ENCODE measurements at places on chromosomes 16 and 17.

DNA sequence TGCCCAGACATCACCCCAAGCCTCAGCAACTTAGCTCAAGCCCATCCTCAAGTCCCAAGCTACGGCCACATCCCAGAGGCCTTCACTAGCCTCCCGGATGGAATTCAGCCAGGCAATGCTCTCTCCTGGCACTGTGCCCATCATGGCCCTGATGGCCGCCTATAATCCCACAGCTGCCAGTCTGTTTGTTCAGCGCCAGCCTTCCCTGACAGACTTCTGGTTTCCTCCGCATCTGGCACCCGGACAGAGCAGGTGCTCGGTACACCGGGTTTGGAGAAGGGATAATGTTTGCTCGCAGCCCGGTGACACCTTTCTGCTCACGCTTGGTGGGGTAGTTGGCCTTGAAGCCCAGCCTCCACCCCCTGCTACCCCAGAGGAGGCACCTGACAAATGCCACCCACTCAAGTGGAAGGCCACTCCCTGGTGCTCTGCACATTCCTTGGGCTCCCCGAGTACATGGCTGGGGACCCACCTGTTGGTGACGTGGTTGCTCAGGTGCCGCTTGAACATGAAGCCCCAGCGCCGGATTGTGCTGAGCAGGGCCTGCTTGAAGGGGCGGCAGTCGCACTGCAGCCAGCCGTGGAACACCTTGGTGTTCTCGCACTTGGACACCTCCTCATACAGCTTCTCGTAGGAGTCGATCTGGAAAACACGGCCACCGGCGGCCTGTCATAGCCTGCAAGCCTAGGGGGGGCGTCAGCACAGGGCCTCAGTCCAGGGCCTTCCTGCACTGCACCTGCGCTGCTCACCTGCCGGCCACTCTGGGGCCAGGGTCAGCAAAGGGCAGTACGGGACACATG, 47.1 kb downstream of the DNAH17 start:
- peak; percentile 88 for DNase-seq

GRCh38 chr16:17461951-17462729, 8.6 kb downstream of the XYLT1 start:
- no peak for DNase-seq

GRCh38 chr16:23965137-23965733, 129.5 kb downstream of the PRKCB start:
- no peak for DNase-seq

DNA sequence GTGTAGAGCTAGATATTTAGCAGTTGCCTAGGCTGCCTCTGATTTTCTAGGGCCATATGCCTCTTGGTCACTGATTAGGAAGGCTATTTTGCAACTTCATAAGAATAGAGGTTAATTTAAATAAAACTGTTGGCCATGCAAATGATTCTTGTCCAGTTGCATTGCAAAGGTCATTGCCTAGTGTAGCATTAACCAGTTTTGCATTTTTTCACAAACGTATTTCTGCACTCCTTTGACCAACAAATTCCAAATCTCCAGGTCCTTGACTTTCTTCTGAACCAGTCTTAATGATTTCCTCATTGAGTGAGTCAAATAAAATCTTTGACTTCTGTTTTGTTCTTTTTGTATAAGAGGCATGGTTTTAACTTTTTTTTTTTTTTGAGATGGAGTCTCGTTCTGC, 33.5 kb downstream of the ERCC4 start:
- no peak for DNase-seq

DNA sequence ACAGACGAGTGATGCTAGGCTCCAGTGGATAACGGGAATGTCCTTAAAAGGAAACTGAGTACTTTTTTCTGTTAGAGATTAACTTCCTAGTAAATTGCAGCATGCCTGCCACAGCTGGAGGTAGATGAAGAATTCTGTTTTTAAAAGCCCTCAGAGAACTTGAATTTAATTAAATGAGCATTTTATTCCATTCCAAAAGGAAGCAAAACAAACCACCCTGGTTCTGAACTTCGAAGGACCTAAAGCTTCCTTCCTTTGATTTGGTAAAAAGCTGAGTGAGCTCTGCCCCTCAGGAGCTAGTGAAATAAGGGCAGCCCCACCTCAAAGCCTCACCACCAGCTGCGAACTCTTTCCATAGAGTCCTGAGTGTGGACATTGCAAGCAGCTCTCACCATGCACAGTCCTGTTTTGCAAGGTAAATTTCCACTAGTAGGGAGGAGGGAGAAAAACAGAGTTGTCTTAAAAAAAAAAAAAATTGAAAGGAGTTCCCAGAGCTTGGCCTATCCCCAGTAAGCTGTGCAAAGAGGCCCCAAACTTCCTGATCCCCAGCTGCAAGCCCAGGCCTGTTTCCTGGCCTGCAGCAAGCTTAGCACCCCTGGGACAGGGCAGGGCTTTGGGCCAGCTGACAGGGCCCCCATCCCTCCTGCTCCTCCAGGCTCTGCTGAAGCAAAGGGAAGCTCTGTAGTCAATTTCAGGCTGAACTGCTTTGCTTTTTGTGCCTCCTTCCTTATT, 11.2 kb downstream of the CHD9NB start:
- peak; percentile 43 for DNase-seq

- no peak for DNase-seq
Observed at GRCh38 chr16:49312389-49312985, 30.8 kb upstream of the CBLN1 start.

DNA sequence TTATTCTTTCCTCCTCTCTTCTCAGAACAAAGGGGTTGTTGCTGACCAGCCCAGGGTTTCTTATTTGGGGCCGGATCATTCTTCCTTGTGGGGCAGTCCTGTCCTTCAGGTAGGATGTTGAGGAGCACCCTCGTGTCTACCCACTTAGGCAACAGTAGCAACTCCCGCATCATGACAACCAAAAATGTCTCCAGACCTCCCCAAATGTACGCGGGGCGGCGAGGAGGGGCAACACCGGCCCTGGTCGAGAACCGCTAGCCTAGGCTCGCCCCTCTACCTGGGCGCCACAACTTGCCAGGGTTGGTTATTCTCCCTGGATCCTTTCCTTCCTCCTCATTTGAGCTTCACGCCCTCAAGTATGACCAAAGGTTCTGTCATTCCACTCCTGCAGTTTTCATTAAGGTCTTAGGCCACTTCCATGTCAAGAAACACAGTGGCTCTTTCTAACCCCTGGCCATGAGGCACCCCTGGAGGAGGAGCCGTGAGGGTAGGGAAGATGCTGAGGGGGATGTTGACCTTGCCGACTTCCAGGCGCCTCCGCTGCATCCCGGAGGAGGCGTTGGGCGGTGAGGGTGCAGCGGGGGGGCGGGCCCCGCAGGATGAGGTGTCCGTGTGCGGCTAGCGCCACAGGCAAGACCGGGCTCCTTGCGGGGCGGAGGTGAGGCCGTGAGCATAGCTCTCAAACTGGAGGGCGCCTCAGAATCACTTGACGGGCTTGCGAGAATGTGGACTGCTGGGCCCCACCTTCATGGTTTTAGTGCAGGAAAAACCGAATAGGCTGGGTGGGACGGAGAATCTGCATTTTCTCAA, 712 bp upstream of the SPECC1 start:
- peak; percentile 45 for DNase-seq

DNA sequence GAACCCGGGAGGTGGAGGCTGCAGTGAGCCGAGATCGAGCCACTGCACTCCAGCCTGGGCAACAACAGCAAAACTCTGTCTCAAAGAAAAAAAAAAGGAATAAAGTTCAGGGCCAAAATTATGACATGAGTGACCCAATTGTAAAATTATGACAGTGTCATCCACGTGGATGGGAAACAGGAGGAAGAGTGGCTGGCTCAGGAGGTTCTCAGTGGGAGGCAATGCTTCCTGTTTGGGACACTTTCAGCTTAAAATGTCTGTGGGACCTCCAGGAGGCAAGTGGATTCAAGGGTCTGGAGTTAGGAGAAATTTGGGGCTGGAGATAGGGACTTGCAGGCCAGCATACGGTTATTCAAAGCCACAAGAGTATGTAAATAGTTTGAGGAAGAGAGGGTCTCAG, 8.0 kb upstream of the STX4 start:
- no peak for DNase-seq

- DNase-seq, result peak; percentile 100
Observed at GRCh38 chr17:44006598-44007345, 2.4 kb downstream of the NAGS start.

DNA sequence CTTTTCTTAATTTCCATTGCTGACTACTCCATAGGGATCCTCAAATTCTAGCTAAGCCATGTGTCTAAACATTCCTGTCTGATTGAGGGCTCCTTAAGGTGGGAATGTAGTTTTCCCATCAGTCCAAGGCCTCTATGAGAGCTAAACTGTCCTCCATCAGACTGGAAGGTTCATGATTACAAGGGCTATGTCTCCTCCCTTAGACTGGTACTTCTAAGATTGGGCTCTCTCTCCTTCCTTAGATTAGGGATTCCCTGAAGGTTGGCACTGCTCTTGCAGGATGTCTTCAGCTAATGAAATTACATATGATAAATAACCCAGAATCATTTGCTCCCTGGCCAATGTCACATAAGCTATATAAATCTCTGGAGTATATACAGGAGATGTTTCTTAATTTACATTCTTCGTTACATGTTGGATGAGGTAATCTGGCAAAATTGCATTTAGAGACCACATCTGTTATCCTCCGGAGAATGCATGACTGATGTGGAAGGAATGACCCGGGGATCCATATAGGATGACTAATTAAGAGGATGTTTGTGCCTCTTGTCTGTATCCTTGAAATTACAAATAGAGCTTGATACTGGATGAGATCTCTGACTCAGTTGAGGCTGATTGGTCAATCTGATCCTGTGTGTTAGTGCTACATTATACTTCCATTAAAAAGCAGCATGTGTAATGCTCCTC, 14.2 kb downstream of the B4GALNT2 start:
- no peak for DNase-seq

- DNase-seq, result no peak
Observed at GRCh38 chr17:32792207-32792606, 84.7 kb downstream of the MYO1D start.

DNA sequence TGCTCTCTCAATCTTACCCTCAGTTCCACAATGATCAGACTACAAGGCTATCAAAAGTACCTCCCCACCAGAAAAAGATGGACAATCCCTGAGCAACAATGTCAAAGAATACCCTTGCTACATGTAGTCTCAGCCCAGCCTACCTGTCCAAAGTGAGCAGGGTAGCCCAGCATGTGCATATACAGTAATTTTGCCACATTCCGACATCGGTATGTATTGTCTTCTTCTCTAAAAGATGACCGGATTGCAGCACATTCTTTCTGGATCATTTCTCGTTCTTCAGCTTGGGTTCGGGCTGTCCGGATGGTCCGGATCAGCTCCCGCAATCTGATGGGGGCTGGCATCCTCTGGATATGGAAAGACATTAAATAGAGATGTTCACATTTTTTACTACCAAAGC, 19.5 kb downstream of the AP1G1 start:
- no peak for DNase-seq

DNA sequence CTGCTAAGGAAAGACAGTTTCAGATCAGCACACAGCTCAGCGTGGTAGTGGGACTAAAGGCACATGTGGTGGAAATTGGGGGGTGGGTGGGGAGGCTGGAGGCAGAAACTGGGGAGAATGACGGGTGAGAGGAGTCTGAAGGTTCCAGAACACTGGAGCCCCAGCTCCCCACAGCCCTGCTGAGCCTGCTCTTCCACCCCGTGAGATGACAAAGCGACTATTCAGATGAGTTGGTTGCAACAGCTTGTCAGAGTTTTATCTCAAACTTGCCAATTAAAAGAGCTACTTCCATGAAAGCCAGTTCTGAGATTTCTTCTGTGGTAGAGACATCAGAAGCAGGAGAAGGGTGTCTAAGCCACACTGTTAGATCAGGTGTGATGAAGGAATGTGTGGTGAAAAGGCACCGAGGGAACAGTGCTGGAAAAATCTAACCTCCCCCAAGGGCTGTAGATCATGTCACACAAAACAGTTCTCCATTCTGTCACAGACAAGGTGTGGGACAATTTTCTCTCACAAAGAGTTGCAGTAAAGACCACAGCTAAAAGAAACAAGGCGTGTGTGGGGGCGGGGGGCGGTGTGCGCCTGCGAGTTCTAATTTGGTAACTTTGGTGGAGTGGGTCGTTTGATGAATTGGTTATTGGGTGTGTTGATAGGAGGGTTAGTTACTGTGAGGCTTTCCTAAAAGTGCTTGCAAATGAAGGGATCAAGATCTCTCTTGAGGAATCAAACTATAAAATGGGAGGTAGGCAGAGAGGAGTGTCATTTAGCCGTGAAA, 39.0 kb downstream of the CCDC182 start:
- no peak for DNase-seq

DNA sequence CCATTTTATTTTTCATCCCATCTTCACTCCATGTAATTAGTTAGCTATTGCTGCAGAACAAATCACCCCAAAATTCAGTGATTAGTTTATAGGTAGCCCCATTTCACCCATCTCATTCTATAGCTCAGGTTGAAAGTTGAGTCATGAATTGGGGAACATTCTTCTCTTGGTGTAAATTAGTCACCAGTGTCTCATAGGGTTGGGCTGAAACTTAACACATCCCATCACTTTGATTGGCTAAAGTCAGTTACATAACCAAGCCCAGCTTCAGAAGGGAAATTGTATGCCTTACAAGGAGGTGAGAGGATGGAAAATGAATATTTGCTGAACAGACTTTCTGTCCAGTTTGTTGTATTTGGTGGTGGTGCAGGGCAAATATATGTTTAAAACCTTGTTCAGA, 477.5 kb downstream of the WWOX start:
- DNase-seq, result no peak

GRCh38 chr17:80002070-80002641, 33.5 kb downstream of the TBC1D16 start:
- no peak for DNase-seq

GRCh38 chr17:47937941-47938340, 3.4 kb upstream of the PNPO start:
- DNase-seq, result no peak

- DNase-seq, result no peak
Observed at GRCh38 chr17:76447931-76448652, 4.9 kb downstream of the UBE2O start.

GRCh38 chr16:31055613-31056012, 18.4 kb downstream of the ZNF668 start:
- peak; percentile 10 for DNase-seq

- DNase-seq, result peak; percentile 53
Observed at GRCh38 chr17:3892095-3892998, 506 bp downstream of the CAMKK1 start.

- DNase-seq, result no peak
Observed at GRCh38 chr17:6393351-6393952, 41.5 kb downstream of the AIPL1 start.

GRCh38 chr16:7521834-7522233, 189.2 kb downstream of the RBFOX1 start:
- no peak for DNase-seq

GRCh38 chr16:30925995-30926811, 2.8 kb downstream of the FBXL19 start:
- DNase-seq, result no peak

All from D341Med (cell line).